ENCODE measurements at places on chromosomes 6 and 20.

DNA sequence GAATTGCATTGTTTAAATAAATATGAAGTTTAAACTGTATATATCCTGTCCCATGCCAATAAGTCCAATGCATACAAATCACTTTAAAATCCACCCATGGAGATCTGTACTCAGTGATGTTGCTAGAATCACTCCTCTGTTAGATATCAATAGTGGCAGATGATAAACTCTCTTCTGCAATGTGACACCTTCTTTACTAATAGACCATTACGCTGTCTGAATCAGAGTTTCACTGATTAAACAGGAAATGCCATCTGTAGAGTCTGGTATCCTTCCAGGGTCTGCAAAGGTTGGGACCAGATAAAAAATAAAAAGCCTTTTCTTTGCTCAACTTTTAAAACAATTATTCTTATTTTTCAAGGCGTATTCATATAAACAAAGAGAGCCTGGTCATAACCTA, 134.5 kb downstream of the EDN3 start:
- no peak for DNase-seq

- no peak for DNase-seq
These were observed 777.6 kb upstream of the HS3ST5 start for GRCh38 chr6:115120391-115120790.

GRCh38 chr6:3208098-3208774, 19.2 kb downstream of the TUBB2B start:
- DNase-seq: no peak

DNA sequence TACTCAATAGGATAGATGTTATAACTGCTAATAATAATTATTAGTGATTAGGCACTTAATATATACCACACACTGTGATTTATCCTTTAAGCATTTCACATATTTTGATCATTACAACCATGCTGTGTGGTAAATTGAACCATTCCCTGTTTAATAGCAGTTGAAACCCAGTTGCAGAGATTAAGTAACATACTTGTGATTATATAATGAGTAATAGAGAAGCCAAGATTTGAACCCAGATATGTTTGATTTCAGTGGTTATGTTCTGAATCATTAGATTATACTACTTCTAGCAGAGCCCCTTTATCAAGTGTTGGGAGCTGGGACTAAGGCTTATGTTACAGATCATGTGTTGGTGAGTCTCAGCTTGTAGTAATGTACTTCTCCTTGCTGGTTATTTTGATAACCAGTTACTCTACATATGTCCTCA, 44.1 kb downstream of the STK4 start:
- DNase-seq: no peak

DNA sequence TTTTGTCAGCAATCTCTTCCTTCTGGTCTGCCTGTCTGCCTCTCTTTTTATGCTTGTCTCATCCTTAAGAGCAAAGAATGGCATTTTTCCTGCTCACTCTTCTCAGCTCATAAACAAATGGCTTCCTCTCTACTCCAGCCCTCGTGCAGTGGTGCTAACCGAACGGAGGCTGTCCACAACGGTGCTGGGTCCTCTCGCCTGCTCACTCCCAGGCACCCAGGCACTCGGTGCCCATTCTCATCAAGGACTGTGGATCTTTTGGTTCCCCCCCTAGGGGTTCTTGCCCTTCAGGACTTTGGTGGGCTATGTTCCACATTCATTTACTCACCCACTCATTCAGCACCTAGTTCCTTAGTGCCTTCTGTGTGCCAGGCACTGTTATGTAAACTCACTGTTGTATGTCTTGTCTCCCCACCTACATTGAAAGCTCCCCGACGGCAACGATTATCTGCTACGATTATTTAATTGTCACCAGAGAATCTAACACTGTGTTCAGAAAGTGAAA, 113.9 kb downstream of the FYN start:
- no peak for DNase-seq

DNA sequence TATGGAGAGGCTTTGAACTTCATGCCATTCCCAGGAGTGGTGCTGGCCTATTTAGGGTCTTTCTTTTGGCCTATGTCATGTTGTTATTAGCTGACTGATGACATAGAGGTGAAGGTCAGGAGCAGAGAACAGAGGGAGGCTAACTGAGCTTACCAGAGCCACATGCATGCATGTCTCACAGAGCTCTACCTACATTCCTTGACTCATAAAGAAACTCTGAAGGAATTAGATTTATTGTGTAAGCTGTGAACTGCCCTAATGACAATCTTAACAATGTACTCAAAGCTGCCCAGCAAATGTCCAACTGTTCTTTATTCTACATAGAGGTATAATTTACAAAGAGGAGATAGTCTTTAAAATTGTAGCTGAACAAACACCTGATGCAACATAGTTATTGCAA, 192.7 kb upstream of the CNR1 start:
- no peak for DNase-seq

GRCh38 chr20:52083627-52084232, 107.8 kb downstream of the ZFP64 start:
- no peak for DNase-seq

DNA sequence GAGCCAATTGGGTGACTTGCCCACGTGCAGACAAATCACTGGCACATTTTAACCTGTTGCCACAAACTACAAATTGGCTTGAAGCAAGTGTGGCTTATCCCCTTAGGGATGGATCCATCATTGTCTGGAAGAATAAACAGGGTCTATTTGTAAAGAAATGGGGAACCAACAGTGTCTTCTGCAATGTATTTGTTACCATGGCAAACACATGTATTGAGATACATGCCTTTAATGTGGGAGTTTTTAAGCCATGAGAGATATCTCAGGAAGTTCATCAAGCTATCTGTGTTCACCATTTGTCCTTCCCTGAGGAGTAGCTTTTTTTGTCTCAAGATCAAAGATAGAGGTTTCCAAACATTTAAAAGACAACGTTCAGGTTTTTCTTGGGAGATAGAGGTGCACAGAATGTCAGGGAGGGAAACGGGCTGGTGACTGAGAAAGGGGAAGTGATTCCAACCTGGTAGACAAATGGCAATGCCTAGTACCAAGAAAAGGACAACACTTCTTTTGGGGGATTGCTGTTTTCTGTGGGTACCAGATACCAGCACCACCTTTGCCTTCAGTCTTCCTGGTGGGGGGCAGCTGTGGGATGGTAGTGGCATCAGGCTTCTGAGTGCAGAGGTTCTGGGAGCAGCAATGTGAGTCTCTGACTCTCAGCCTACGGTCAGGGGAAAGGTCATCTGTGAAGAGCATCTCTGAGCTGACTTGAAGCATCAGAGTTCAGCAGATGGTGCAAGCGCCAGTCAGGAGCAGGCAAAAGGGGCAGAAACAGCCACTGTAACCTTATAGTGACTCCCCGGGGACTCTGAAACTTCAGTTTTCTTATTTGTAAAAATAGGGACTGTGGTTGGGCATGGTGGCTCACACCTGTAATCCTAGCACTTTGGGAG, 20.1 kb upstream of the BCAS1 start:
- DNase-seq: no peak

DNA sequence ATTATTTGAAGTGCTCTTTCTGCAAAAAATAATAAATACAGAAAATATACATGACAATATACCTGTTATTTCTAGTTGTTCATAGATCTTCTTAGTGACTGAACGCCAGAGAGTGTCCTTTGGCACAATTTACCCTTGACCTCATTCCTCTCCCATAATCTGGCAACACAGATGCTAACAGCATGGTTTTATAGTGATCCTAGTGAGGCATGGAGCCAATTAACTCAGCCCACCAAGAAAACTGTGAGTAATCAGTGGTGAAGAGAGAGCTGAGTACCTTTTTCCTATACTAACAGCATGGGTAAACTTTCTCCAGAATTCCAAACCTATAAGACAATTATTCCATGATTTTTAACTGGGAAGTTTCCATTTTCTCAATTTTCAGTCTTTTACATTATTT, 61.0 kb downstream of the VGLL2 start:
- DNase-seq: no peak

DNA sequence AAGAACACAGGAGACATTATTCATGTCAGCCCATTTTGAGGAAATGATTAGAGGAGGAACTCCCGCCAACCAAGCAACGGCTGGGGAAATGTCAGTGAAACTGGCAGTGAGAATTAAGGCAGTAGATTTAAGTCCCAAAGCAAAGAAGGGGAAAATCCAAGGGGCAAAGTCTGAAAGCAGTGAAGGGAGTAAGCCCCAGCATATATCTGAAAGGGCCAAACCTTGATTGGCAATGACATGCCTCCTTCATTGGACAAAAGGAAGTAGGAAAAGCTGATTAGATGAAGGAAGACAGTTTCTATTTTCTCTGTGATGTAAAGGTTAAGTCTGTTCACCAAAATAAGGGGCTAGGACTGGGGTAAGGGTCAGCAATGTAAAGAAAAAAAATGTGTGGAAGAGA, 190.3 kb downstream of the RNF144B start:
- DNase-seq: no peak

DNA sequence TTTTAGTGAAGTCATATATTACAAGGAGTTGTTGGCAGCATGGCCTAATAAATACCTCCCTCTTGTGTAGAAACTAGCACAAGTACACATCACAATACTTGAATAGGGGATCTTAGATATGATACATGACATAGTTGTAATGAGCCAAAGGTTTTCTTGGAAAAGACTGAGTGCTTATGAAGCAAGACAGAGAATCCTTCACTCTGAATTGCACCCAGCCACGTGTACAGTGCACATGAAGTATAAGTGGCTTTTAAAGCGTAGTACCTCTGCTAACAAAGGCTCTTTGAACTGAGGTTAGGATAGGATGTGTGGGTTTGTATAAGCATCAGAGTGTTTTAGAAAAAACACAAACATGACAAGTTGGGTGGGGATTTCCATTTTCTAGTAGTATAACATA, 145.5 kb upstream of the STMND1 start:
- no peak for DNase-seq

GRCh38 chr6:41937861-41938574, 3.6 kb downstream of the CCND3 start:
- peak; percentile 74 for DNase-seq

GRCh38 chr20:62985444-62985778, 21.4 kb downstream of the BHLHE23 start:
- DNase-seq: no peak

GRCh38 chr20:50663095-50663821, 28.1 kb downstream of the RIPOR3 start:
- DNase-seq: no peak

DNA sequence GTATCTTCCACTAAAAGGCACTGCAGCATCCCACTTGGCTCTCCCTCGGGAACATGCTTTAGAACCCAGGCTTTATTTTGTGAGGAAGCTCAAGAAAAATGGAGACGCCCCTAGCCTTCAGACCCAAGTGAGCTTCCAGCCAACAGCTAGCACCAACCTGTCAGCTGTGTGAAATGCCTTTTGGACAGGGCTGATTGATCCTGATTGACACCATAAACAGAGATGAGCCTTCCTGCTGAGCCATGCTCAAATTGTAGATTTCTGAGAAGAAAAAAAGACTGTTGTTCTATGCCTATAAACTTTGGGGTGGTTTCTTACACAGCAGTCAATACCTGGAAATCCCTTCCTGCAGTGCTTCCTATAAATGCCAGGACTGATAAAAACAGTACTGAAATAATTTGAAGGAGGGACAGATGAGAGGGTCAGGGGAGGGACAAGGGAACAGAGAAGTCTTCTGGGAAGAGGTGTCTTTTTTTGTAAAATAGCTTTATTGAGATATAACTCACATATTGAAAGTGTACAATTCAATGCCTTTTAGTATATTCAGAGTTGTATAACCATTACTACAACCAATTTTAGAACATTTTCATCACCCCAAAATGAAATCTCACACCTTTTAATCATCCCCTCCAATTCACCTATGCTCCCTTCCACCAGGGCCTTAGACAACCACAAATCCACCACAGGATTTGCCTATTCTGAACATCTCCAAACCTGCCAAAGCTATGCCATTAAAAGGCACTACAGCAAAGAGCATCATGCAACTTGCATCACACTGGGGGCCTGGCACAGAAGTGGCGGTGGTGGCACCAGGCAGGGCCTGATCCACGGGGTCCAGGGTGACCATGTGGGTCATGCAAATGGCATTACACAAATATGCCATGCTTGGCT, 2.7 kb upstream of the STK4 start:
- no peak for DNase-seq

DNA sequence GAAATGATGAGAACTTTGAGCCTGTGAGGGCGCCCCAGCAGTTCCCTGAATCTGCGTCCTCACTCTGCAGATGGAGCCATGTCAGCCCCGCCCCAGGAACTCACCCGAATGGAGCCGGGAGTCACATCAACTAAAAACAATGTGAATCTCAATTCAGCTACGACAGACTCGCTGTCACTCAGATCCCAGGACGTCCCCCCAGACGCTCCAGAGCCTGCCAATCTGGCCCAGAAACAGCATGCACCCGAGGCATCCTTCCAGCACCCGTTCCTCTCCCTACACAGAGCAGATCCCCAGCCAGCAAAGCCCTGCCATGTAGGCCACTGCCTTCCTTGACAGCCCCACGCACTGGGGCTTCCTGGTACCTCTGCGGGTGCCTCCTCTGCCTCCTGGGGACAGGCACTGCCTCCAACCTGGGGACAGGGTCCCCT, 248.0 kb downstream of the TTLL2 start:
- DNase-seq: no peak

- no peak for DNase-seq
These were observed 796 bp upstream of the RREB1 start for GRCh38 chr6:7106752-7107577.

GRCh38 chr6:149977221-149977620, 13.5 kb downstream of the ULBP1 start:
- DNase-seq: no peak

- no peak for DNase-seq
These were observed 197.0 kb upstream of the EYS start for GRCh38 chr6:65903992-65904391.

DNA sequence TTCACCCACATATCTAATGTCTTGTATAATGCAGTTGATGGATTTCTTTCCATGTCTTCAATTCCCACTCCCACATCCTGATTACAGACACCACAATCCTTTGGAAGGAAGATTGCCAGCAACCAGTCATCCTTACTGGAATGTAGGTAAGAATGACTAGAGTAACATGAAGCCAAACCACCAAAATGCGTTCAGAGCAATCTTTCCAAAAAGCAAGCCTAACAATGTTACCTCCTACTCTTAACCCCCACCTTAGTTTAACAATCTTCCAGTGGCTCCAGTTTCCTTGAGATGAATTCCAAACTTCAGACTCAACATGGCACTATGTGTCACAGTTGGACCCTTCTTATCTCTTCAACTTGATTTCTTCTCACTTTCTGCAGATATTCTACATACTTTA, 685.6 kb downstream of the DOK5 start:
- no peak for DNase-seq

DNA sequence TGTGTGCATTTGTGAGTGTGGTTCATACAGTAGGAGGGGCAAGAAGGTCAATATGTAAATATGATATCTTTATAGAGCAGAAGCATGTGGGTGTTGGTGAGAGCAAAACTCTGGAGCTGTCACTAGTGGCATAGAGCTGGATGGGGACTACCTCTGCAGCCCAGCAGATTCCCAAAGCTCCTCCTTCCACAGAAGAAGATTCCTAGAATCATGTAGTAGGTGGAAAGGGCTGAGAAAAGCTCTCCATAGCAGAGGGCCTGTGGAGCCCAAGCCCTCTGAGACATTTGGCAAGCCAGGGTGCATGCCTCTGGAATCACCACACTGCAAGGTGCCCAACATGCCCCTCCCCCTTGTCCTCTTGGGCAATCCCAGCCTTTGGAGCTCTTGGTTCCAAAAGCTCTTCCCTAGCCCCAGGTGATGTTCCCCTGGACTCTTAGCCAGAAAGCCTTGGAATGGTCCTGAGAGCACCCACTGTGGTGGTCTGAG, 233.2 kb downstream of the LRFN2 start:
- no peak for DNase-seq

Measured in KG1 (cell line).